Suprapubic skin (tissue), 4 donors: ENCODE measurements at places on chromosomes 7 and 10.

DNA sequence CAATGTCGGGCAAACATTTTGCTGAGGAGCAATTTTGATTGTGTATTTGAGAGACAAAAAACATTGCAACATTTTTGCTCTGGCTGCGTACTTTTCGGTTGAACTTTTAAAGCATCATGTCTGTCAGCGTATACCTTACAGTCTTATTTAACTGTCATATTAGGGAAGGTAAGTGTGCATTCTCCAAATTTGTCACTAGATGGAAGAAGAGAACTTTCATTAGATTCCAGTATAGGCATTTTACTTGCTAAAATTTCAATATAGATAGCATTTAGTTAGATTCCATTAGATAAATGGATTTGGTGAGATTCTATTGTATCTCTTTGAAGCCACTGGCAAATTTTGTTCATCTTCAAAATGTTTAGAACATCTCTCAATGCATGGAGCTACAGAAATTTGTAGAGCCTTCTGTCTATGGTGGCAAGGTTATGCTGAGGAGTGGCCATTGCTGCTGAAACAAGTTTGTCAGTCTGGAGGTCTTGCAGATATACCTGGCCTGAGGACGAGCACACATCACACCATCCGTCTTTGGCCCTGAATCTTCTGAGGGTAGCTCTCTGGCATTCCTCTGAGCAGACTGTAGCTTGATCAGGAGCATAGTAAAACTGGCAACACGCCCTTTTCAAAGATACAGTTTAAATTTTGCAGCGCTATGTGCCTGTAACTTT lies 437.5 kb upstream of the MBL2 start:
- H3K4me3 ChIP-seq, result no peak overlapping the region
- no peaks in the 10 kb centered on the region for H3K4me1 ChIP-seq
- no peaks in the 10 kb centered on the region for H3K36me3 ChIP-seq
- no peak for DNase-seq
- H3K27me3 ChIP-seq, result no peaks in the 10 kb centered on the region

GRCh38 chr10:116960066-116960776 lies 44.8 kb downstream of the SHTN1 start:
- no peaks in the 10 kb centered on the region for H3K4me1 ChIP-seq
- no peak overlapping the region for H3K27ac ChIP-seq
- H3K4me3 ChIP-seq, result no peak overlapping the region

DNA sequence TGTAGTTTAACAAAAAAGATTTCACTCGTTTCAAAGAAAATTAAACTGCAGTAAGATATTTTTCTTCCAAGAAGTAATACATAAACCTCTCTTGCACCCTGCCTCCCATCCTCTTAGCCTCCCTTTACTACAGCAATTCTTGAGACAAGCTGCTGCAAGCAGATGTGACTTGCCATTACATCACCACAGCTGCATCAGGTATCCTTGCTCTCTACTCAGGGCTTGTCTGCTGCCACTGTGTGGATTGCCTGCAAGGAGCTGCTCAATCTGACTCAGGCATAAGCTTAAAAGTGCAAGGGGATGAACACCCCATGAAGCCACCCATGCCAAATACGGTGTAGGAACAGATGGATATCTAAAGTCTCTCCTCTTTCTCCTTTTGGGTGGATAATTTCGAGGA lies 609.9 kb downstream of the DNAJB9 start:
- H3K27ac ChIP-seq, result no peak overlapping the region
- no peaks in the 10 kb centered on the region for H3K4me1 ChIP-seq
- DNase-seq, result no peak
- H3K4me3 ChIP-seq, result no peak overlapping the region

- H3K27me3 ChIP-seq, result no peaks in the 10 kb centered on the region
- DNase-seq, result no peak
- no peaks in the 10 kb centered on the region for H3K4me1 ChIP-seq
- H3K4me3 ChIP-seq, result no peak overlapping the region
- no peaks in the 10 kb centered on the region for H3K36me3 ChIP-seq
- no peak overlapping the region for H3K27ac ChIP-seq
These were observed 103.7 kb upstream of the AOAH start for GRCh38 chr7:36827726-36828703.

DNA sequence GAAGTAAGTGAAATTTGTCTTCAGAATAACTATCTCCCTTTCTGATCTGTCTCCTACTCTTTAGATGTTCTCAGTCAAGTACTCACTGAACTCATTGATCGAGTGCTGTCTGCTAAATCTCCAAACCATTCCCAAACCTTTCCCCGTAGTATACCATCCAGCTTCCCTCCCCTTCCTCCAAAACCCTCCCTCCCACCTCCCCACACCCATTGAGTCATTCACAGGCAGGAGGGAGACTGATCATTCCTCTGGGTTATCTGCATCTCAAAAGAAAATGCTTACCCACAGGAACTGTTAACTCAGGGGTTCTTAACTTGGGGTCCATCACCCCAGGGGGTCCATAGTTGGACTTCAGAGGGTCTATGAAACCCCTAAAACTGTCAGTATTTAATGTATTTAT lies 37.4 kb downstream of the GOT1 start:
- no peak overlapping the region for H3K27ac ChIP-seq
- peaks cover 12% of the 10 kb centered on the region for H3K36me3 ChIP-seq
- peaks cover 14% of the 10 kb centered on the region for H3K4me1 ChIP-seq
- no peaks in the 10 kb centered on the region for H3K27me3 ChIP-seq

DNA sequence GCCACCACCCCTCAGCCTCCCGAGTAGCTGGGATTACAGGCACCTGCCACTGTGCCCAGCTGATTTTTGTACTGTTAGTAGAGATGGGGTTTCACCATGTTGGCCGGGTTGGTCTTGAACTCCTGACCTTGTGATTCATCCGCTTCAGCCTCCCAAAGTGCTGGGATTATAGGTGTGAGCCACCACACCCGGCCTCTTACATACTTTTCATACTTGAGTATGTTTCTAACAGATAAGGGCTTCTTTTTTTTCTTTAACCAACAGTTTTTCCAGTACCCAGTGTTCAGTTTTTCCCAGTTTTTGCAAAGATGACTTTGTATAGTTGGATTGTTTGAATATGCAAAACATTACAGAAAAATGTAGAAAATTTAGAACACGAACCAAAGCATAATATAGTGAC lies 7.7 kb downstream of the EIF4H start:
- H3K4me1 ChIP-seq, result peaks cover 83% of the 10 kb centered on the region
- DNase-seq, result no peak
- H3K27ac ChIP-seq, result no peak overlapping the region
- no peaks in the 10 kb centered on the region for H3K27me3 ChIP-seq
- no peak overlapping the region for H3K4me3 ChIP-seq
